ENCODE measurements at places on chromosomes 16 and 17.
A peak's percentile ranks its signal among the peaks of the same experiment; 100 is the strongest.

GRCh38 chr16:66549284-66550131, at the start of gene TK2:
Gene TK2, minus strand, starts transcription at chr16:66550122. Its CDS starts 61 bp downstream, at chr16:66550061.
- peak; percentile 63 for DNase-seq

GRCh38 chr17:18257268-18257981, 1.1 kb downstream of the FLII start:
- DNase-seq, result peak; percentile 87

DNA sequence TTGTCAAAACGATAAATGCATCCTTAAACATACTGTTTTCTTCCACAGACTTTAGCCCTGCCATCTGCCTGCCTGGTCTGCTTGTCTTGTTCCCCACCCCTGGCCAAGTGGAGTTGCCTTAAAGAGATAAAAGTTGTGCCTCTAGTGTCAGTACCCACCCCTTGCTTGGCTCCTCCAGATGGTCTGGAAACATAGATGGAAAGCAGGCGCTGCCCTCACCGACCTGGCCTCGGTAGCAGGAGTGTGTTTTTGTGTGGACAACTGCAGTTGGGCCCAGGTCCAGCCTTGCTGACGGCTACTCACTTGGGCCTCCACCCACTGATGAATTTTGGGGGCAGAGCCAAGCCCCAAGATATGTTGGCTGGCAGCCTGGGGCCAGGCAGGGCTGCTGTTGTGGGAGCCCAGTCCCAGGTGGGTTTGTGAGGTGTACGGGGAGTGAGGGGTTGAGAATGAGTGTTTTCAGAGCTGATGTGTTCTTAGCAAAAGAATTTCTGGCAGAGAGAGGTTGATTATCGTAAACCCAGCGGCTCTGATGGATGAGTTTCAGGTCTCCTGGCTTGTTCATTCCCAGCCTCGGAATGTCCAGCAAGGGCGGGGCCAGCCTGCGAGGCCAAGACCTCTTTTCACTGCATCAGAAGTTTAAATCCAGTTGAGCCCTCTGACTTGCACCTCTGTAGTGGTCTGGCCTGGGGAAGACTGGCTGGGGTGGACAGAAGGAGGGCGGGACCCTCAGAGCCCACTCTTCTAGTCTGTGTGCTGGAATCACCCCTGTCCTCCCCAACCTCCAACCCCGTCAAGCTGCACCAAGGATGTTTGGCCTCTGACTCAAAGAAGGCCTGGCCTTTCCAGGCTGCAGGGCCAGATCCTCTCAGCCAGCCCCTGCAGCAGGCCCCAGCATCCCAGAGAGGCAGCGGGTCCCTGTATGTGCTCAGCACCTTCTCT, 179.7 kb downstream of the RAB11FIP4 start:
- DNase-seq, result no peak

GRCh38 chr17:39306509-39307212, 80.9 kb upstream of the STAC2 start:
- no peak for DNase-seq

DNA sequence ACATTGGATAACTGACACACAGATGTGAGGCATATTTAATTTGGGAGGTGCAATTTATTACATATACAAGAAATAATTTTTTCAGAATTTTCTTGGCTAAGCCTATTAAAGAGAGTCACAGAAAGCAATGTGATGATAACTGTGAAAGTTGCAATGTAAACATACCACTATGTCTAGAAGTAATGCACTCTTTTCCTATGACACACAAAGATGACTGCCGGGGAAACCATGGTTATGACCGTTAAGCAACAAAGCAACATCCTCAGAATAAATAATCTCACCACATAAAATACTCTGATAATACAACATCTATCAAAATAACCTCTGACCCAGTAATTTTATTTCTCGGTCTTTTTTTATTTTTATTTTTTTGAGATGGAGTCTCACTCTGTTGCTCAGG, 10.5 kb upstream of the QRICH2 start:
- DNase-seq, result no peak

GRCh38 chr16:57153841-57154240, 32.0 kb downstream of the PSME3IP1 start:
- no peak for DNase-seq

GRCh38 chr17:58684003-58684402, 7.8 kb downstream of the TEX14 start:
- no peak for DNase-seq

GRCh38 chr16:1762879-1763520, 8.3 kb downstream of the NME3 start:
- DNase-seq, result no peak

DNA sequence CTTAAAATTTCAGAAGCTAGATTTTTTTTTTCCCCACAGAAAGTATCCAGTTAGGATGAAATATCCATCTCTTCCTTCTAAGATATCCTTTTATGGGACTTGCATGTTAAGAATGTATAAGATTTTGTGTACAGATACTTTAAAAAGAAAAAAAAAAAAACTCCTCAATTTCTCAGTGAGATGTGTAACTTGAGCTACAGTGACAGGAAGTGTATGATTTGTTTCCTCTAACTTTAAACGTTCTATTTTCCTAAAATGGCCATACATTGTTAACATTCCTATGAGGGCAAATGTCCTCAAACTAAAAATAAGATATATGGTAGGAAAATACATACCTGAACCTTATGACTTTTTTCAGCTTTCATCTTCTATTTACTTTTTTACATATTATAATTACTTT, 8.9 kb downstream of the FBXO47 start:
- no peak for DNase-seq

DNA sequence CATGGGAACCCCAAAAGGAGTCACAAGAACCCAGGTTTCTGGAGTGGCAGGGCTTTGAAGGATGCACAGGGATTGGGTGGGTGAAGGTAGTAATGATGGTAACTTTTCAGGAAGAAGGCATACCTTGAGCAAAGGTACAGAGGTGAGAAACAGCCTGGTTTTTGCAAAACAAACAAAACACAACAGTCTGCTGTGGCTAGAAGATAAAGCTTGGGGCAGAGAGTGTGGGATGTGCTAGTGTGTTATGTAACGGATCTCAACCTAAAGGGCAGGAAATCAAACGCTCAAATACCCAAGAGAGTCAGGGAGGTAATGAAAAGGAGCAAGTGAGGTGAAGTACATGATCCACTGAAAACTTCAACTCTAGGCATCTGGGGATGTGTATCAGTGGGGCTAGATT, 4.6 kb downstream of the PTGES3L start:
- DNase-seq, result no peak

DNA sequence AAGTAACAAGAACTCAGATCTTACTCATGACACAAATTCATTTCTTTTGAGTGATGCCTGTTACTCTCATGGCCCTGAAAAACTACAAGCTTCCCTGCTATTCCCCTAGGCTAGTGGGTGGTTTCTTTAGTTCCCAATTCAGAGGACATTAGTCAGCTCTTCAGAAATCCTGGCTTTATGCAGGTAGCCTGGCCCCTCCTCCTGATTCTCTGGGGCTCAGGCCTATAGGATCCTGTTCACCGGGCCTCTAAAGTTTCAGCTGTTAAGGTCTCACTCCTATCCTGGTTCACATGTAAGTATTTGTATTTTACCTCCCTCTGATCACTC, 87.3 kb upstream of the IRX5 start:
- DNase-seq, result no peak

GRCh38 chr17:8938933-8939332, 26.6 kb downstream of the PIK3R5 start:
- DNase-seq, result no peak

DNA sequence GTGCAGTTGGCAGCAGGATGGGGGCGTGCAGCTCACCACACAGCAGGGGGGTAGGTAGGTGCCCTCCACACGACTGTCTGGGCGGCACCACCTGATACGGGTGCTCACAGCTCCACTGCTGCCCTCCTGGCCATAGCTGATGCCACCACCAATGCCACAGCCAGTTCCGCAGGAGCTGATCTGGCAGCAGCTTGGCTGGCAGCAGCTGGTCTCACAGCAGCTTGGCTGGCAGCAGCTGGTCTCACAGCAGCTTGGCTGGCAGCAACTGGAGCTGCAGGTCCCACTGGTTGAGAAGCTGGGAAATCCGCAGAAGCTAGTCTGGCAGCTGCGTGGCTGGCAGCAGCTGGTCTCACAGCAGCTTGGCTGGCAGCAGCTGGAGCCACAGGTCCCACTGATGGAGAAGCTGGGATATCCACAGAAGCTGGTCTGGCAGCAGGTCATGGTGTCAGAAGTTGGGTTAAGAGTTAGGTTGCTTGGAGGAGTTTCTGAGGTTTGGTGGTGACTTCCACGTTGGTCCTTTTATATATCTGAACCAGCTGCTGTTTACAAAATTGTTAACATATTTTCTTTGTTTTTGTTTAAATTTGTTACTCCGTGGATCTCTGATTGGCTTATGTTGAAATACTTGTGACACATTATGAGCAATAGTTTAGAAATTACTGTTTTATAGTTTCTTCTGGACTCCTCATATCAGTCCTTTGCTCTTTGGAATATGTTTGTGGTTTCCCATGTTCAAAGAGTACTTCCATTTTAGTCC, at the start of gene KRTAP1-5:
TSS of gene KRTAP1-5 (minus strand) at position 494 of the 757 bp plus-strand sequence. CDS start at position 441, 53 bp downstream.
- no peak for DNase-seq

DNA sequence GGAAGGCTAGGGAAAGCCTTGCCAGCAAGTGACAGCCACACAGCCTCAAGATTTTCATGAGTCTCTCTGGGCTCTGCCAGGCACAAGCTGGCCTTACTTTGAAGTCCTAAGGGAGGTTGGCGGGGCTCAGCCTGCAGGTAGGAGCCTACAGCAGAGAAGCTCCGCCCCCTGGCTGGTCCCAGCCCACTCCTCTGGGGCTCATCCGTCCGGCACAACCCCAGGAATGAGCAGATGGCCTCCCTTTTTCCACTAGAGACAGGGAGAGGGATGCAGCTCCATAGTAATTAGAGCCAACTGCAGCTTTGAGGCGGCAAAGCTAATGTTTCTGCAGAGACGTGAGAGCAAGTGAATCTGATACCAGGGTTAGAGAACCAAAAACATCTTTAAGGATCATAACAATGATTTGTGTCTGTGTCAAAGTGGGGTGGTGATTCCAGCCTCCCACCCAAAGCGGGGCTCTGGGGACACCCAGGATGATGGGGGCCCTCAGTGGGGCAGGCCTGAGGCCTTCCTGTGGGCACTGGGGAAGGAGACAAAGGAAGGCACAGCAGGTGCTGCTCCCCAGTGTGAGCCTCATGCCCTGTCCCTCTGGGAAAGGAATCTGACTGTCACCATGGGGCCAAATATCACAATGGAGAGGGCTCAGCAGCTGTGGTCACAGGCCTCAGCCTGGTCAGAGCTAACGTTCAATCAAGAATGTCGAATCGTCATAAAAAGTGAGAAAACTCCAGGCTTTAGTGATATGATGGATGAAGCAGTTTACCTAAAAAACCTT, 61.5 kb downstream of the RBFOX3 start:
- no peak for DNase-seq

- no peak for DNase-seq
Measured at GRCh38 chr17:74795327-74796020, 19.3 kb upstream of the NAT9 start.

Data from colonic mucosa (tissue), 4 donors.